ENCODE measurements at places on chromosomes 5 and 9.

GRCh38 chr5:138760448-138761110 lies 7.4 kb downstream of the CTNNA1 start:
- DNase-seq = no peak

DNA sequence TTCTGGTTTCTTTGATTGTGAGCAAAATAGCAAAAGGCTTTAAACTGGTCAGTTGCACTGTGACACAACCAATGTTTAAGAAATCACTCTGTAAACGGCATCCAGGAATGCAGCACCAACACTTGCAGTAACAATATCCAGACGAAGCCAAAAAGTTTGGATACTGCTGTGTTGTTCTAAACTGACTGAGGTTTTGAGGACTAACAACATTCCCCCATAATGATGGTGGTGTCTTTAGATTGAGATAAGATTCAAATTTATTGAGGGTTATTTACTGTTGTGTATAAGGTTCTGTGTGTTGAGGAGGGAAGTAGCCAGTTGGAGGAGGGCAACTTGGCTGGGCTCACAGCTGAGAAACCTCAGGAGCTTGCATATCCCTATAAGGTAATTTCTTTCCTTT lies 353.6 kb downstream of the BNC2 start:
- DNase-seq = no peak

GRCh38 chr5:78971998-78972397 lies 13.1 kb downstream of the ARSB start:
- no peak for DNase-seq

DNA sequence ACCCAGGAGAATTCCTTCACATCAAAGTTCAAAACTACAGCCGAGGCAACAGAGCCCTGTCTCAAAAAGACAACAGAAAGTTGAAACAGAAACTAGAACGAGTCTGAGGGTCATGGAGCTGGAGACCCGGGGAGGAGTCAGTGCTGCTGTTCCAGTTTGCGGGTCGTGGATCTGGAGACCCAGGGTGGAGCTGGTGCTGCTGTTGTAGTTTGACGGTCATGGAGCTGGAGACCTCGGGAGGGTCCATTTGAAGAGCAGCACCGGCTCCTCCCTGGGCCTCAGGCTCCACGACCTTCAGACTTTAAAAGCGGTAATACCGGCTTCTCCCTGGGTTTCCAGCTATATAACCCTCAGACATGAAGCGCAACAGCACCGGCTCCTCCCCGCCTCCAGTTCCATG lies 13.0 kb upstream of the LCN15 start:
- no peak for DNase-seq

DNA sequence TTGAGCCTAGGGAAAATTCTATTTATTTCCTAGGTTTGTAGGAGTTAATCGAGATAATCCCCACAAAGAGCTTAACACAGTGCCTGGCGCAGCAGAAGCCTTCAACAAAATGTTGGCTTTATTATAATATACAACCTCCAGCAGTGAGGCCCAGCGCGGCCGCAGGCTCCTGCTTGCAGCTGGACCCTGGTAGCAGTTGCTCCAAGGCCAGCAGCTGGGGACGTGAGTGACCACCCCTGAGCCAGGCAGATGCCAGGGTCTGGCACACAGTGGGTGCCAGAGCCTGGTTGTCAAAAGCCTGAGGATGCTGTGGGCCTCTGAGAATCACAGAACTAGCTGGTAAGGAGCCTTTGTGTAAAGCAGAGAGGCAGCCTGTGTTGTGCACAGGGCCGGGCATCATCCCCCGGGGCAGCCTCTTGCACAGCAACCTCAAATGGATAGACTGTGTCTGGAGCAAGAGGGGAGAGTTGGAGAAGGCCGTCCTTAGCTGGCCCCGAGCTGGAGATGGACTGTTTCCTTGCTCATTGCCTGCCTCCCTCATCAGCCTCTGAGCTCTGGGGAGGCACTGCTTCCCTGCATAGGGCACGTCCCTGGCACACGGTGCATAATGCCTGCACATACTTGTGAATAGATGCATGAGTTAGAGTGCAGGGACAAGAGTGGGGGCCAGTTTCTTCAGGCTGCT lies 17.3 kb downstream of the CSF1R start:
- no peak for DNase-seq

All from NCI-H2081 treated with DMSO at 0.1 percent for 48 hours (cell line).